Activated T-helper 2 cell treated with anti-CD3 and anti-CD28 coated beads, Interferon-gamma antibody, Interleukin-2, Interleukin-4, amounts not matched to agents 10 μg/mL and 5 μg/mL and 100 μg/mL, durations not matched to agents 14 hours and 24 hours and 36 hours (primary cell): ENCODE measurements at places on chromosomes 11 and 22.

DNA sequence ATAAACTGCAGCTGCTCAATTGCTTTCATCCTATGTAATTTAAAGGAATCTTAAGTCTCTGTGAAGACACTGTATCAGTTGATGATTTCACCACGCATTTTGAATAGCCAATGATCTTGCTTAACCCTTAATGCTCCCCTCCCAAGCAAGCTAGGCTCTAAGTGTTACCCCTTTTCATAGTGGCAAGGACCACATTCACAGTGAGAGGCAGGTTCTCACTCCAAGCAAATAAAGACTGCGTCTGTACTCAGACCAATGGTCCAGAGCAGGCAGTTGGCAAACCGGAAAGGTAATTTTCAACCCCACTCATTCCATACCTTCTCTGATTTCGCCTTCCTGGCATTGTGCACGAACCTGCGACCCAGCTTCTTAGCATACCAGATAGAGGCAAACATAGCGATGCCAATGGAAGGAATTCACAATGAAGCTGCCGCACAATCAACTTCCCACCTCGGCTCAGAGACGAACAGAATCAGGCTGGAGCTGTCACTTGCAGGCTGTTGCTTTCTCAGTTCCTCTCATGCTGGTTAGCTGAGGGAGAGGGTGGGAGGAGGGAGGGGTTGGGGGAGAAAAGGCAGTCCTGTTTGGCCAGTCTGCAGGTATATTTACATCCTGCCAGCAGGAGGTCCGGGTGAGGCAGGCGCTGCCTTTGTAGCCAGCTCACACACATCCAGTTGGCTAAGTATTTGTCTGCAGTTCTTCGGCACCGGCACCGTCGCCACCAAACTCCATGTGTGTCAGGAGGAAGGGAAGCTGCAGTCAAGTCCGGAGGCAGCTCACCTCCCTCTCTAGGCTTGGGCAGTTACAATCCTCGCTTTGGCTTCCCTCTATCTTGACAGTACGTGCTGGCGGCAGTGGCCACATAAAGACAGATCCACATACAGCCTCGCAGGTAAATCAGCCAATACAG lies 1151.2 kb upstream of the CCDC90B start:
- no peak overlapping the region for H3K4me3 ChIP-seq
- DNase-seq: no peak
- H3K27ac ChIP-seq: no peak overlapping the region
- H3K36me3 ChIP-seq: no peaks in the 10 kb centered on the region
- H3K27me3 ChIP-seq: no peaks in the 10 kb centered on the region

DNA sequence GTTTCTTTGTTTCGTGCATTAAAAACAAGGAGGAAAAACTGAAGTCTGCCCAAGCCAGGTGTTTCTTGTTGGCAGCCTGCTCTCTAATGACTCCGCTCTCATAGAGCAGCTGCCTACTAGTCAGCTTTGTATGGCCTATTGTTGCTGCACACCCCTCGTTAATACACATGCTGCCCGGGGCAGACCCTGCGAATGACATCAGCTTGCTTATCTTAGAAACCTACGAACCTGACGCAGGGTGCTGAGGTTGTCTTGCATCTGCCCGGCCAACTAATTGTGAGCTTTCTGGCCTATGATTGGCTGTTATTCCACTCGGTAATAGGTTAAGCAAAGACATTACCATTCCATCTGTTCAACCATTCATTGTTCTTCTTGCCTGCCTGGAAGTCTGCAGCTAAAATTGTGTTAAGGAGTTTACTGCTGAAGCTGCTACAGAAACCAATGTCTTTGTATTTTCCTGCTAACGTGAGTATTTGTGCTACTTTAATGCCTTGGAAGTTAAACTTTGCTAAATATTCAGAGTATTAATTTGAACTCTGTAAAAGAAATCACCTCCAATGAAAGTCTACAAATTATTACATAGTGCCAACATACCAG lies 37.5 kb downstream of the ZC3H12C start:
- no peaks in the 10 kb centered on the region for H3K4me1 ChIP-seq
- peaks cover 5% of the 10 kb centered on the region for H3K27me3 ChIP-seq
- DNase-seq: no peak
- H3K4me3 ChIP-seq: no peak overlapping the region

DNA sequence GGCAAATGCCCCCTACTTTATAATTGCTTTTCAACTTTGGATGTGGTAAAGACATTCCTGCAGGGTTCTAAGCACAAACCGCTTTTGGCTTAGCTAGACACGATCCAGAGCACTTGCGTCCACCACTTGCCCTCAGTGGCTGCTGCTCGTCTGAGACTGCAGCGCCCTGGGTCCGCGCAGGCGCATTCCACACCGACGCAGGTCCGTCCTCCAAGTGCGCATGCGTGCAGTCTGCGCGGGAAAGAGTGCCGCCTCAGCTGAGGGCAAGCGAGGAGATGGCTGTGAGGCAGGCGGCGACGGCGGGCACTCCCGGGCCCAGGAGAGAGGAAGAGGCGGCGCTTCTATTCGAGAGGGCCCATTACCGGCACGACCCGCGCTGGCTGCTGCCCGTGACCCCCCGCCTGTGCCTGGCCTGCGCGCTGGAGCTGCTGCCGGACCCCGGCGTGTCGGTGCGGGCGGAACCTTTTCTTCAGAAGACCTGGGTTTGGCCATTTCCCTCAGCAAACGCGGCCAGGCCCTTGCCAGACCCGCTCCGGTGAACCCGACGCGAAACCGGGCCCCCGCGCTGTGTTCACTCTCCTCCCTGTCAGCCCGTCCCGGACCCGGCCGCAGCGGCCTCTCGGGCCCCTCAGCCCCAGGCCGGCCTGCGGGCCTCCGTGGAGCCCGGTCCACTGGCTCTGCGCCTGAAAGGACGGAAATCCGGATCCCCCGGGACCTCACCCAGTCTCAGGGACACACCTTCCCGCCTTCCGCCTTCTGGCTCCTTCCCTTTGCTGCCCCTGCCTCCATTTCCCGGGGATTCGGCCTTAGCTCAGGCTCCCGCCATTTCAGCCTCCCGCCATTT lies at the start of gene MEI1:
MEI1 (plus strand) TSS at position 240 of the 844 bp plus-strand sequence; CDS start at position 276, 36 bp downstream.
- peaks cover 2% of the 10 kb centered on the region for H3K36me3 ChIP-seq
- peak within 1 kb of the TSS; percentile 61 for H3K4me3 ChIP-seq
- peaks cover 11% of the 10 kb centered on the region for H3K4me1 ChIP-seq
- DNase-seq: peak; percentile 84

DNA sequence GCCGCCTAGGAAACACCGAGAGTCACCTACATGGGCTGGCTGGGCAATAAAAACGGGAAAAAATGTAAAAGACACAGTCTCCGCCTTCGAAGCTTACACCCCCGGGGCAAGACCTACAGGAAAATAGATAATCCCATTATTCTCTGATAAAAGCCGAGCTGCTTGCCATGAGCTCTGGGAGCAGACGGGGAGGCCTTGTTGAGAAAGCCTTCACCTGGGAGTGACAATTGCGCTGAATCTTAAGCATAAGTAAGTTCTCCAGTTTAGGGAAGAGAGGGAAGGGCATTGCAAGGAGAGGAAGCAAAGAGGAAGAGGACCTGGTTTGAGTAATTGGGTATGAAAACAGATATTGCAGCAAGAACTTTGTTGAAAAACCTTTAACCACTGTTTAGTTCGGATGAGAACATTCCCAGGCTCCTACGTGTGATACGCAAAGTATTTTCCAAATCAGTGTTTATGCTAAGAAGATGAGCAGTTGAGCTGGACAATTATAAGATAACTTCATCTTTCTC lies 813 bp upstream of the BTBD10 start:
- no peaks in the 10 kb centered on the region for H3K27me3 ChIP-seq
- H3K27ac ChIP-seq: peak overlapping the region; percentile 93
- H3K4me3 ChIP-seq: peak overlapping the region; percentile 98
- no peak for DNase-seq

DNA sequence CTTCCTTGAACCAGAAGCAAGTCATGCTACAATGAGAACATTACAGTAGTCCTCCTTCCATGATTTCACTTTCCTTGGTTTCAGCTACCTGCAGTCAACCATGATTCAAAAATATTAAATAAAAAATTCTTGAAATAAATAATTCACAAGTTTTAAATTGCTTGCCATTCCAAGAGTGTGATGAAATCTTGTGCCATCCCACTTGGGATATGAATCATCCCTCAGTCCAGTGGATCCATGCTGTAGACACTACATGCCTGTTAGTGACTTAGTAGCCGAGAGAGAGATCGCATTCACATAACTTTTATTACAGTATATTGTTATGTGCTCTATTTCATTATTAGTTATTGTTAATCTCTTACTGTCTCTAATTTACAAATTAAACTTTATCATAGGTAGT lies 6.0 kb downstream of the HOATZ start:
- no peaks in the 10 kb centered on the region for H3K36me3 ChIP-seq
- no peak overlapping the region for H3K27ac ChIP-seq
- peaks cover 27% of the 10 kb centered on the region for H3K4me1 ChIP-seq
- no peak overlapping the region for H3K4me3 ChIP-seq

- H3K36me3 ChIP-seq: peaks cover 60% of the 10 kb centered on the region
- no peaks in the 10 kb centered on the region for H3K27me3 ChIP-seq
- H3K4me1 ChIP-seq: peaks cover 48% of the 10 kb centered on the region
- H3K4me3 ChIP-seq: no peak overlapping the region
These were observed 10.0 kb downstream of the MED15 start for GRCh38 chr22:20517422-20517821.

- H3K4me3 ChIP-seq: no peak overlapping the region
- H3K4me1 ChIP-seq: no peaks in the 10 kb centered on the region
- H3K27me3 ChIP-seq: no peaks in the 10 kb centered on the region
- H3K36me3 ChIP-seq: no peaks in the 10 kb centered on the region
- H3K27ac ChIP-seq: no peak overlapping the region
These were observed 83.6 kb downstream of the CLPB start for GRCh38 chr11:72350752-72351151.

- peaks cover 31% of the 10 kb centered on the region for H3K4me1 ChIP-seq
- DNase-seq: no peak
- H3K27ac ChIP-seq: no peak overlapping the region
- H3K36me3 ChIP-seq: peaks cover 53% of the 10 kb centered on the region
- H3K27me3 ChIP-seq: no peaks in the 10 kb centered on the region
These were observed 86.8 kb downstream of the PTPRJ start for GRCh38 chr11:48066881-48067800.

DNA sequence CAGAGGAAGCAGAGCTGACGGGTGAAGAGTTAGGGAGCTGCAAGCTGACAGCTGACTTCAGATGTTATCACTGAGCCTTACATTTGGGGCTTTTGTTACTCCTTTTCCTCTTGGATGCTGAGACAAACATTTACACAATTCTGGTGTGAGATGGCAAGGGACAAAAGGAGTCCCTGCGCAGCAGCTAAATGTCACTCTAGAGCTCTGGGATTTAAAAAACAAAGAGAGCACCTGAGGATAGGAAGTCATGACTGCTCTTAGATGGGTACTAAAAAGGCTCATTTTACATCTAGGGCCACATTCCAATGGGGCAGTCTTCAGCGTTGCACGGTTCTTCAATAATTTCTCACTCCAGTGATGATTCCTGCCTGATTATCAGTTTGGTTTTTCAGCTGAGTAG lies 204.5 kb downstream of the RAB38 start:
- no peak overlapping the region for H3K27ac ChIP-seq
- H3K4me1 ChIP-seq: no peaks in the 10 kb centered on the region
- H3K27me3 ChIP-seq: no peaks in the 10 kb centered on the region
- H3K4me3 ChIP-seq: no peak overlapping the region
- H3K36me3 ChIP-seq: no peaks in the 10 kb centered on the region
- no peak for DNase-seq

DNA sequence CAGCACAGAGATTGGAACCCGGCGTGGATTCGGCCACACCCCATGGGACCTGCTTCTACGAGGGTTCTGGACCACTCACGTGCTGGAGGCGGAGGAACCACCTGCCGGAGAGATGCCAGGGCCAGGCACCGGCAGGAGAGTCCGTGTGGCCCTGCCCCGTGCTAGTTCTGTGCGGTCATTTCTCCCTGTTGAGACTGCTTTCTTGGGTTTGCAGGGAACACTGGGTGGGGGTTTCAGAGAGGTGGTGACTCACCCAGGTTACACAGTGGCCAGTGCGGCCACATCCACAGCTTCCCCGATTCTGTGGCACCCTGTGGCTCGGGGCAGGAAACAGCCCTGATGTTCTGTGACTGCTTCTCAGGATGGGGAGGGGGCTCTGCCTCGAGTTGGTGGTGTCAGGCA lies 3.6 kb upstream of the PHLDA2 start:
- no peak overlapping the region for H3K4me3 ChIP-seq
- H3K27ac ChIP-seq: peak overlapping the region; percentile 38
- peaks cover 8% of the 10 kb centered on the region for H3K27me3 ChIP-seq
- no peak for DNase-seq

GRCh38 chr11:122404571-122404970 lies 251.0 kb upstream of the UBASH3B start:
- H3K4me1 ChIP-seq: no peaks in the 10 kb centered on the region
- H3K36me3 ChIP-seq: no peaks in the 10 kb centered on the region
- no peak overlapping the region for H3K4me3 ChIP-seq
- no peak overlapping the region for H3K27ac ChIP-seq
- no peaks in the 10 kb centered on the region for H3K27me3 ChIP-seq

- H3K27me3 ChIP-seq: no peaks in the 10 kb centered on the region
- H3K4me3 ChIP-seq: peak overlapping the region; percentile 96
- H3K4me1 ChIP-seq: peaks cover 32% of the 10 kb centered on the region
- H3K27ac ChIP-seq: peak overlapping the region; percentile 96
These were observed 14.0 kb upstream of the WDR74 start for GRCh38 chr11:62853279-62853965.

DNA sequence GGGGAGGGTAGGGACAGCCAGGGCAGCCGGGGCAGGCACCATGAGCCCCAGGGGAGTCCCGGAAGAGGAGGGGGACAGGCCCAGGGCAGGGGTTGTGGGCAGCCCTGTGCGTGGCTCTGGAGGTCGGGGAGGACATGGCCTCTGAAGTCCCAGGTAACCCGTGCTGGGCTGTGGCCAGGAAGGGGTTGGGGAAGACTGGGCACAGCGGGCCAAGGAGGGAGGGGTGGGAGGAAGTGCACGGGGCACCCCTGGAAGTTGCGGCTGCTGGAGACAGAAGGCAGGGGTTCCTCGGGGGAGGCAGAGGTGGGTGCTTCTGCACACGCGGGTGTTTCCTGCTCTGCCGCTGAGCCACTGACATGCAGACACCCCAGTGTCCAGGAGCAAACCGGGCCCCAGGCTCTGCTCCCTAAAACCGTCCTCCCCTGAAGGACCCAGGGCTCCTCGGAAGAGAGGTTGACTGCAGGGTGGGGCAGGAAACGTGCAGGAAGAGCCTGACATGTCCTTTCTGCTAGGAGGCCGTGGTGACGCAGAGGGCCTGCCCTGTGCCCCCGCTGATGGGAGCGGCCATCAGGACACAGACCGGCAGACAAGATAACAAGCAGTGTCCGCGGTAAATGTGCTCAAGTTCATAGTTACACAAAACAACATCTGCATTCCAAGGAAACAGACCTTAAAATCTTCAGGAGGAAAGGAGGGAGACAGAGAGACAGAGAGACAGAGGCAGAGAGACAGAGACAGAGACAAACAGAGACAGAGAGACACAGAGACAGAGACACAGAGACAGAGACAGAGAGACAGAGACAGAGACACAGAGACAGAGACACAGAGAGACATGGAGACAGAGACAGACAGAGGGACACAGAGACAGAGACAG lies 5.7 kb downstream of the TNNI2 start:
- H3K36me3 ChIP-seq: no peaks in the 10 kb centered on the region
- peaks cover 1% of the 10 kb centered on the region for H3K27me3 ChIP-seq
- H3K4me1 ChIP-seq: peaks cover 39% of the 10 kb centered on the region
- peak; percentile 32 for DNase-seq

GRCh38 chr22:43238526-43239006 lies 51.6 kb upstream of the TTLL12 start:
- H3K4me1 ChIP-seq: no peaks in the 10 kb centered on the region
- H3K4me3 ChIP-seq: no peak overlapping the region
- H3K27ac ChIP-seq: no peak overlapping the region

GRCh38 chr11:17098038-17098437 lies 20.6 kb upstream of the RPS13 start:
- H3K4me3 ChIP-seq: no peak overlapping the region
- H3K4me1 ChIP-seq: no peaks in the 10 kb centered on the region
- H3K36me3 ChIP-seq: peaks cover 37% of the 10 kb centered on the region
- no peaks in the 10 kb centered on the region for H3K27me3 ChIP-seq

GRCh38 chr11:121696931-121697670 lies 244.3 kb upstream of the SORL1-AS1 start:
- H3K36me3 ChIP-seq: no peaks in the 10 kb centered on the region
- peaks cover 21% of the 10 kb centered on the region for H3K27me3 ChIP-seq
- H3K27ac ChIP-seq: no peak overlapping the region
- no peaks in the 10 kb centered on the region for H3K4me1 ChIP-seq
- no peak overlapping the region for H3K4me3 ChIP-seq
